Fibroblast of lung (primary cell): ENCODE measurements at places on chromosomes 6 and 20. TPM values are rescaled to one million over a fixed set of nuclear protein-coding genes. Genes with fewer than 3 reads are reported as not detected.

KIAA0408 gene
- 1.3 and 2.8 TPM in 2 replicates for total RNA-seq

PACRG gene
- 0.26 and 0.66 TPM in 2 replicates for total RNA-seq

CLIC5 gene
- not detected in 2 replicates for total RNA-seq

PROCR gene
- 46.0 and 50.5 TPM in 2 replicates for total RNA-seq

PRSS16 gene
- total RNA-seq, result not detected in 2 replicates

SIRPD gene
- total RNA-seq, result not detected in 2 replicates

CGA gene
- not detected in 2 replicates for total RNA-seq

DNA sequence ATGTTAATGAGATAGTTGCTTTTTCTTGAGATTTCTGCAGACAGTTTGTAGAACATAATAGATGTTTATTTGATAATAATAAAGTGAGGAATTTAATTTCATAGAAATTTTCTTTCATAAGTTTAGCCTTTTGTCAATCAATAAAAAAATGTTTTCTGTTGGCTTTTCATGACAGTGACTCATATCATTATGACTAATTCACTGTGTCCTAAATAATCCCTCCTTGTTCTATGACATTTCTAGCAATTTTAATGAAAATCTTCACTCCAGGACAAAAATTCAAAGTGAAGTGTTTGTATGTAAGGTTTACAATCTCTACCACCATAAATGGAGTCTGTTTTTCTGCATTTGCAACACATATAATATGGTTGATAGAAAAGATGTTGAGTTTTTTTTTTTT lies 109.9 kb downstream of the UTRN start:
- DNase-seq, result no peak

- DNase-seq, result no peak
These were observed 50.4 kb upstream of the ENTPD6 start for GRCh38 chr20:25145131-25145530.

DNA sequence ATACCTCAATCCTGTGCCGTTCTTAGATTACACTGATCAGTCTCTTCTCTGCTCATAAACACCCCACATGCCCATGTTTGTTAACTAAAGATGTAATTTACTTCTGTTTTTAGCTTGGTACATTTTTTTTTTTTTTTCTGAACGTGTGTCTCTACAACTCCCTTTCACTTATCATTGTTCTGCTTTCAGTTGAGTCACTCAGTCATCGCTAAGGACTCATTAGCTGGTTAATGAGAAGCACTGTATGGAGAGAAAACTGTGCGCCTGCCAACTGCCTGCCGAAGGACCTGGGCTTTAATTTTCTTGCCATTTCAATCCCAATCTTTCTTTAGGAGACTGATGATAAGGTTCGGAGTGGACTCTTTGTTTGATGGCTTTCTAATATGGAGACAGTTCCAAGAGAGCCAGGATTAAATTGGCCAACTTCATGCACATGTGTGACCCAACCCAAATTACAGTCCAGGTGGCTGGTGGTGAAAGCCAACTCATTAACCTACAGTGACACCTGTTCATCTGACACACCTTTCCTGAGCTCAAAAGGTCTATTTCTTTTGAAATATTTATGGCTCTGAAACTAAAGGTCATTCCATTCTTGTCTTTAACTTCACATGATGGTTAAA lies 334.1 kb downstream of the BCKDHB start:
- DNase-seq, result peak; percentile 50

DNA sequence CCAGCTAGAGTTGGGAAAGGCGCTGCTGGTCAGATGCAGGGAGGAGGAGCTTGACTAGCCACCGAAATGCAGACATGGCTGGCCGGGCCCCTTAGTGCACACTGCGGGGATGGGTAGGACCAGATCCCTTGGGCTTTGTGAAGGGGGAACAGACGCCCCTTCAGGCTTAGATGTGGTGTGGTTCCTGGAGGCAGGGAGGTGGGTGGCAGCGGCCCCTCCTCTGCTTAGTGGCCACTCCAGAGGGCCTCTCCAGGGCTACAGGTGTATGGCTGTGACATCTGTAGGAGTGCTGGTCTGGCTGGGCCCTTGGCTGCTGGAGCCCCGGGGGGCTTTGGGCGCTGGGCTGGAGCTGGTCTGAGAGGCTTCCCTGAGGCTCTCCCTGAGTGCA lies 5.9 kb downstream of the CCND3 start:
- DNase-seq, result no peak

DNA sequence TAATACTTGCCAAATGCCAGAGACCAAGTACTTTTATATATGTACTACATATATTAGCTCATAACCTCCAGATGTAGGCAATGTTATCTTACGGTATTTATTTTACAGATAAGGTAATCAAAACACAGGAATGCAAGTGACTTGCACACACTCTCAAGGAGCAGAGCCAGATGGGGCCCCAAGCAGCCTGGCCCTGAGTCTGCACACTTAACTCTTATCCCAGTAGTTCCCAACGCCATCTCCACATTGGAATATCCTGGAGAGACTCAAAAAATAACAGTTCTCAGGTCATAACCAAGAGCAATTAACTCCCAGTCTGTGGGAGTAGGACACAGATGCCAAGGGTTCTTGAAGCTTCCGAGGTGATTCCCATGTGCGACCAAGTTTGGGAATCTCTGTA lies 398.7 kb downstream of the PHF3 start:
- DNase-seq, result no peak

DNA sequence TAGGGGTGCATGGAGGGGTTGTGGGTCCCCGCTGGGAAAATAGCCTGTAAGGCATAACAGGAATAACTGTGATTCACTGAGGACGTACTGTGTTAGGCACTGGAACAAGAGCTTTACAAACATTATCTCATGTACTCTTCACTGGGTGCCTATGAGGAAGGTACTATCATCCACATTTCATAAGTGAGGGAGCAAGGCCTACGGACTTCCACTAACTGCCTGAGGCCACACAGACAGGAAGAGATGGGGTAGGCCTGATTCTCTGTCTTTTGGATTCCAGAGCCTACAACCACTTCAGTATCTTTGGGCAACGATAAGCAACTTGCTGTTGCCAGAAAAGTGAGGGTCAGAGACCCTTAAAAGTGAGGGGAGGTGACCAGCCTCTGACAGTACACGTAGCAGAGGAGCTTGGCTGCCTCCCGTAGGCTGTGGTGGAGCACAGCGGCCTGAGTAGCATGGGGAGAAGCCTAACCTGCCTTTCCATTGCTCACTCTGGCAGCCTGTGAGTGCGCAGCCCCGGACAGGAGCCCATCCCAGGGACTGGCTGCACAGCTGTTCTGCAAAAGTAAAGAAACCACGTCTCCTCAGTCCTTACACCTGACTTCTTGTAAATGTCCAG lies 30.4 kb downstream of the PSMB1 start:
- DNase-seq, result peak; percentile 11

- no peak for DNase-seq
These were observed 455.3 kb downstream of the HACE1 start for GRCh38 chr6:104404377-104404776.

- DNase-seq, result no peak
These were observed 13.9 kb upstream of the SIRPA start for GRCh38 chr20:1881240-1881835.

GRCh38 chr20:1651268-1652058 lies 6.1 kb downstream of the SIRPG start:
- DNase-seq, result no peak
